ENCODE measurements at places on chromosomes 1 and 21. TPM values are rescaled to one million over a fixed set of nuclear protein-coding genes. Genes with fewer than 3 reads are reported as not detected.

GRCh38 chr1:209746451-209747165, 9.2 kb upstream of the TRAF3IP3 start:
- H3K36me3 ChIP-seq, result no peaks in the 10 kb centered on the region
- no peak overlapping the region for H3K27ac ChIP-seq
- no peak for DNase-seq
- no peaks in the 10 kb centered on the region for H3K27me3 ChIP-seq

DNA sequence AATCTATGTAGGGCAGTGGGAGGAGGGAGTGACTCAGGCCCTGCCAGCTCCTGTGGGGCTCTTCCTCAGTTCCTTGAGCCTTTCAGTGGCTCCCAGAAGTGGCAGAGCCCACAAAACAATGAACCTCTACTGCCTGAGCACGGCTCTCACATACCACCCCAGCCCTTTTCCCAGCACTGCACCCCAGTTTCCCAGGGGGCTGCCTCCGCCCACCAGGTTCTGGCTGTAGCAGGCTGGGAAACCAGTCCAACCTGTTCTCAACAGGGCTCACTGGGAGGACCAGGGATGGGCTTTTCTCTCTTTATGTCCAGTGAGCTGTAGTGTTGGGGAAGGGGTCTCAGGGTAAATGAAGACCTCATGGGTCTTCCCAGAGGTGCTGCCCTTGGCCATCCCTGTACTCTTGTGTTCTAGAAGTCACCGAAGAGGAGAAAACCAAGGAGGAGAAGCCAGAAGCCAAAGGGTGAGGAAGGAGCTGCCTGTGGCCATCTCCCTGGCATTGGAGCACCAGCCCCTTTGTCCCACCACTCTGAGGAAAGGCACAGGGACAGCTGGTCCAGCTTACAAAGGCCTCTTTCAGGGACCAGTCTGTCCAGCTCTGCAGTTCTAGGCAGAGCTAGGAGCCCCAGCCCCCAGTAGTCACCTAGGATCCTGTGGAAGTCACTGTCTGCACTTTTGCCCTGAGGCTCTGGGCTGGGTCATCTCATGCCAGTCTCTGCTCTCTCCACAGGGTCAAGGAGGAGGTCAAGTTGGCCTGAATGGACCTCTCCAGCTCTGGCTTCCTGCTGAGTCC, 3.5 kb downstream of the MARCKSL1 start:
- H3K27ac ChIP-seq, result no peak overlapping the region
- no peaks in the 10 kb centered on the region for H3K4me1 ChIP-seq
- no peak for DNase-seq
- no peaks in the 10 kb centered on the region for H3K27me3 ChIP-seq
- peaks cover 6% of the 10 kb centered on the region for H3K36me3 ChIP-seq
- H3K4me3 ChIP-seq, result no peak overlapping the region

PLA2G2E gene
- total RNA-seq, result not detected

DNA sequence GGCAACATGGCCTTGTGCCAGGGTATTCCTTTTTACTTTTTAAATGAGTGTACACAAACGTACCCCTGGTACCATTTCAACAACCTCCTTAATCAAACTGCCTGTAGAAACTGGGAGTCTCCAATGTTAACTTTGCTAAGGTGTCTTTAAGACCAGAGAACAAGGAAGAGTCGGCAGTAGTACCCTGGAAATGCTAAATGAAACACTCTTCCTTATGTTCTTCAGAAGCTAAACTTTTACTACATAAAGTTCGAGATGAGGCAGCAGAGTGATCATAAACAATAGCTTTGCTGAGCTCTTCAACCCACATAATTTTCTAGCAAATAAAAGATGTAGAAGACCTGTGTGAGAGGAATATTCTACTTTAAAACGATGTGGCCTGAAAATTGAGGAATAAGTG, 297.7 kb upstream of the NRIP1 start:
- no peaks in the 10 kb centered on the region for H3K4me1 ChIP-seq
- H3K36me3 ChIP-seq, result no peaks in the 10 kb centered on the region
- H3K27me3 ChIP-seq, result no peaks in the 10 kb centered on the region
- no peak overlapping the region for H3K27ac ChIP-seq
- no peak overlapping the region for H3K4me3 ChIP-seq

DNA sequence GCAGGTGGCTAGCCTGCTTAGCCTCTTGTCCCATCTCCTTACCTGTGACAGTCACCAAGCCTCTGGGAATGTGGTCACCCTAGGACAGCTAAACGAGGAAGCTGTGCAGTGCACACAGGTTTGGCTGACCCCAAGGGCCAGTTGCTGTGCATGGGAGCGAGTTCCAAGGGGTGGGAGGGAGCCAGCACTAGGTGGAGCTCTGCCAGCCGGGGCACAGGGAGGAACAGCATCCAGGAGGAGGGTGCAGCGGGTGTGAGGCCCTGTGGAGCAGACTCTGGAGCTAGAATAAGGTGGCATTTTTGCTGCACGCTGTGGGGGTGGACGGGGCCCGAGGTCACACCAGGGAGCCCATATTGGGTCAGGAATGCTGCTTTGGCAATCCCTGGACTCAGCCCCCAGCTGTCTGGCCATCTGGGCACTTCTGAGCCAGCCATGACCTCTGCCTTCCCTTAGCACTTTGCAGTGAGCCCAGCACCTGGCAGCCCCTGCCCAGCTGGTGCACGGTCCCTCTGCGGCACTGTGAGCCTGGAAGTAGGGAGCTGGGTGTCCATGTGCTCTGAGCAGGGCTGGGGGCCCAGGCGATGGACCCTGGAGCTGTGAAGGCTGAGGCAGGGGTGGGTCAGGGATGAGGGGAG, 8.7 kb downstream of the PDXK start:
- H3K27ac ChIP-seq, result peak overlapping the region; percentile 70
- no peaks in the 10 kb centered on the region for H3K27me3 ChIP-seq
- DNase-seq, result peak; percentile 77
- H3K4me3 ChIP-seq, result no peak overlapping the region
- no peaks in the 10 kb centered on the region for H3K36me3 ChIP-seq

DNA sequence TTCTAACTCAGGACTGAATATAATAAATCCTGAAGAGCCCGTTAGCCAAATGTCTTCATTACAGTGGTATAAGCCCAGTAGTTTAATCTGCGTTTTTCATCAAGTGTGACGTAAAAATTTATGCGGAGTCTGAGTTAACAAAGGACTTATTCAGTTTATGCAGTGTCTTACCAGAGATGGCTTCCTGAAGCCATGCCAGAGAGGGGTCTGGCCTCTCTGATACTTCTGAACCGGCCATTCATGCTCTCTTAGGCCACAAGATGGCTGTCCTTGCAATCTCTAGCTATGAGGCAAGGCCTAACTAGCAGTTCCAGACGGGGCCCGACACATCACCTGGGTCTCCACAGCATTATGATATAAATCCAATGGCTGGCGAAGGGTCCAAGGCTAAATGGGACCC, 101.4 kb downstream of the TEX35 start:
- no peak for DNase-seq
- H3K27ac ChIP-seq, result no peak overlapping the region
- no peaks in the 10 kb centered on the region for H3K4me1 ChIP-seq
- no peaks in the 10 kb centered on the region for H3K36me3 ChIP-seq
- H3K27me3 ChIP-seq, result no peaks in the 10 kb centered on the region
- no peak overlapping the region for H3K4me3 ChIP-seq

DNA sequence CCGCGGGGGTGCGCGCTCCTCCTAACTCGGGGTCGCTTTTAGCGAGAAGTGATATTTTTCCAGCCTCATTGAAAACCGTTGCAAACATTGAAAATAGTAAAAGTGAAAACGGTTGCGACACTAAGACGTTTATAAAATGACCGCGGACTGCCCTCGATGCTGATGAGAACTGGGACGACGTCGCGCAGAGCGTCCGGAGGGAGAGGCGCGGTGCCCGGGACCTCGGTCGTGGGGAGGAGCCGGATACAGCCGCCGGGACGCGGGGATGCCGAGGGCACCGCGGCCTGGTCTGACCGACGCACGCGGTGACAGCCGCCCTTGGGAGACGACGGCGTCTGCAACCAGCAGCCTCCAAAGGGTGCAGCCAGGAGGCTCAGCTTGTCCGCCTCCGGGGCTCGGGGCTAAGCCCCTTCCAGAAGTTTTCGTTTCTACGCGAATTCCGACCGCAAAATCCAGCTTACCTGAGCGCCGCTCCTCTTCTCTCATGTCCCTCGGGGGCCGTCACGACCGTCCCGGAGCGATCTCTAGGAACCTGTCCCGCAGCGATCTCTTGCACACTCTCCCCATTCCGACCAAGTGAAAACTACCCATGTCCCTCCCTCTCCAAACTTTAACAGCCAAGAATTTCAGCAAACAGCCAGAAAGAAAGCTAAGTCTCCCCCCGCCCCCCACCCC, 144.4 kb upstream of the ETS2 start:
- H3K36me3 ChIP-seq, result no peaks in the 10 kb centered on the region
- DNase-seq, result peak; percentile 87
- H3K4me3 ChIP-seq, result peak overlapping the region; percentile 60
- no peaks in the 10 kb centered on the region for H3K4me1 ChIP-seq
- no peaks in the 10 kb centered on the region for H3K27me3 ChIP-seq
- peak overlapping the region; percentile 10 for H3K27ac ChIP-seq

DNA sequence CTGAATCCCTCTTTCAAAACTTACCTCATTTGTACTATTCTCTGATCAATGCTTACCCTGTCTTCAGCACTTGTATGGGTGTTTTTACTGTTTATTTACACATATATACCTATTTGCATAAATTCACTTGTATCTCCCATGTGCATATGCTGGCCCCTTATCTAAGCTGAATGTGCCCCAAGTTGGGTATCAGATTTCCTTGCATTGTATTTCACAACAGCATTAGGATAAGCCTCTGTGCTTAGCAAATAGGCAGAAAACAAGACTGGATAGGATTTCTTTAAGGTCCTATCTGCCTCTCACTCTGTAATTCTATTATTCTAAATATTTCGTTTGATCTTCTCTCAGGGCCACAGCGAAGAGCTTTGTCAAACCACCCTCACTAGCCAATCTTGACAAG, 45.9 kb upstream of the IPO9 start:
- no peaks in the 10 kb centered on the region for H3K4me1 ChIP-seq
- H3K36me3 ChIP-seq, result peaks cover 5% of the 10 kb centered on the region
- no peak for DNase-seq
- H3K4me3 ChIP-seq, result no peak overlapping the region
- no peaks in the 10 kb centered on the region for H3K27me3 ChIP-seq

- H3K4me3 ChIP-seq, result no peak overlapping the region
- no peak overlapping the region for H3K27ac ChIP-seq
- no peaks in the 10 kb centered on the region for H3K36me3 ChIP-seq
- H3K27me3 ChIP-seq, result no peaks in the 10 kb centered on the region
Observed at GRCh38 chr1:68516066-68516465, 19.2 kb upstream of the DEPDC1 start.

SRP9 gene
- total RNA-seq, result 140 TPM

BACE2 gene
- 80.4 TPM for total RNA-seq

- H3K27ac ChIP-seq, result no peak overlapping the region
- no peaks in the 10 kb centered on the region for H3K27me3 ChIP-seq
- no peaks in the 10 kb centered on the region for H3K4me1 ChIP-seq
- H3K4me3 ChIP-seq, result no peak overlapping the region
- DNase-seq, result no peak
- no peaks in the 10 kb centered on the region for H3K36me3 ChIP-seq
Observed at GRCh38 chr1:192066202-192066601, 92.1 kb upstream of the RGS18 start.

Measured in aorta (tissue), 5 donors.